ENCODE measurements at places on chromosomes 1 and 21.

- DNase-seq: no peak
Measured at GRCh38 chr1:178093494-178093950, 382 bp upstream of the RASAL2 start.

DNA sequence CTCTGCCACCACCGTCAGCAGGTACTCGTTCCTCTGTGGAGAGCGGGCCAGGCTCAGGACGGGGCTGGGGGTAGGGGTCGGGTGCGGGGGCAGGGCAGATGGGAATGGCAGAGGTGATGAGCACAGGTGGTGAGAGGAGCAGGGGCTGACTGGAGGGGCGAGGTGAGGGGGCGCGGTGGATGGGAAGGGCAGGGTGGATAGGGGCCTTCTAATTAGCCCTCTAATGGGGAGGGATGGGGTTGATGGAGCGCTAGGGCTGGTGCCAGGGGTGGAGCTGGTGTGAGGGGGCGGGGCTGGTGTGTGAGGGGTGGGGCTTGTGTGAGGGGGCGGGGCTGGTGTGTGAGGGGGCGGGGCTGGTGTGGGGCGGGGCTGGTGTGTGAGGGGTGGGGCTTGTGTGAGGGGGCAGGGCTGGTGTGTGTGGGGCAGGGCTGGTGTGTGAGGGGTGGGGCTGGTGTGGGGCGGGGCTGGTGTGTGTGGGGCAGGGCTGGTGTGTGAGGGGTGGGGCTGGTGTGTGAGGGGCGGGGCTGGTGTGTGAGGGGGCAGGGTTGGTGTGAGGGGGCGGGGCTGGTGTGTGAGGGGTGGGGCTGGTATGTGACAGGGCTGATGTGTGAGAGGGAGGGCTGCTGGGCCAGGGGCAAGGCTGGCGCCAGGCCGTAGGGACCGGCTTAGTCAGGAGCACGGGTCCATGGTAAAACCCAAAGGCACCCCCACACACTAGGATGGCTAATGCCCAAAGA, 5.9 kb downstream of the KRTAP10-1 start:
- no peak for DNase-seq

GRCh38 chr1:21573475-21573874, 64.3 kb downstream of the ALPL start:
- DNase-seq: no peak

DNA sequence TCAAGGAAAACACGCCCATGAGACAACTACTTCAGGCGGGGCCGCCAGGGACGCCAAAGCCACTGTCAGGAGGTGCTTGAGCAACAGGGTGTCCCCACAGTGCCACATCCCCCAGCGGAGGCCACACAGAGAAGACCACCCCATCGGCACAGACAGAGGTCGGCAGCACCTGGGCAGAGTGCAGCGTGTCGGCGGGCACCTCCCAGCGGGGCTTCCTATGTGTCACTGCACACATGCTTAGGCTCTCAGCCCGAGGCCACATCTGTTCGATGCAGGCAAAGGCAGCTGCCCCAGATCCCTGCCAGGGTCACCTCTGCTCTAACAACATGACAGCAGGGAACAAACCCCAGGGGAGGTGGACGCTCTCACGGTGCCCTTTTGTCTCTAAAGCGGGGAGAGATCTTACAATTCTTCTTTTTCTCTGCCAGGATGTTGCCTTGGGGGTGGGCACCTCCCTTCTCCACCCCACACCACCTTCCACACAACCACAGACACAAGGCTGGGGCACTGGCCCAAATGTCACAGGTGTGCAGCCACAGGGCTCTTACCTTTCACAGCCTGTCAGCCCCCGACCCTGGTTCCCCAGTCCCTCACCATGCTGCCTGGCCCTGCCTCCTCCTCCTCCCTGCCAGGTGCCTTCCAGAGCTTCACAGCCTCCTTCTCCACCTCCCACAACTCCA, 4.2 kb downstream of the KRTAP10-8 start:
- no peak for DNase-seq

- no peak for DNase-seq
Measured at GRCh38 chr1:207414606-207415108, 39.5 kb upstream of the CR2 start.

DNA sequence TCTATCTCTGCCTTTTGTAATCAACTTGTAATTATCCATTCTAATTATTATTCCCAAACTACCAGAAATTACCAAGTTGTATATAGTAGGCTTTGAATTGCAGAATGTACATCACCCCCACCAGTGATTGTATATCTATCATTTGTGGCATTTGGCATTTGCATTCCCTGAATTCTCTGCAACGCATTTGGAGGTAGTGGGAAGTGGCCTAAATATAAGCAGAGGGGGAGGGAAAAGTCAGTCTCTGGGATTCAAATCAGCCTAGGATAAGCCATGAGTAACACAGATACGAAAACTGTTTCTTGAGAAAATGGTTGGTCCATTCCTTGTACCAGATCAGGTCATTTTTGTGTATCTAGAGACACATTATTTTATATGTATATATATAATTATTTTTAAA, 20.7 kb downstream of the DDX20 start:
- DNase-seq: no peak

- no peak for DNase-seq
Measured at GRCh38 chr1:234527346-234527745, 48.4 kb upstream of the TARBP1 start.

GRCh38 chr1:27076803-27077202, 64.2 kb upstream of the TENT5B start:
- DNase-seq: no peak

GRCh38 chr1:108893141-108893530, 16.4 kb downstream of the GPSM2 start:
- no peak for DNase-seq

GRCh38 chr1:152189657-152190442, 30.8 kb upstream of the RPTN start:
- DNase-seq: peak; percentile 43

- DNase-seq: no peak
Measured at GRCh38 chr1:41731516-41732030, 187.1 kb downstream of the HIVEP3 start.

DNA sequence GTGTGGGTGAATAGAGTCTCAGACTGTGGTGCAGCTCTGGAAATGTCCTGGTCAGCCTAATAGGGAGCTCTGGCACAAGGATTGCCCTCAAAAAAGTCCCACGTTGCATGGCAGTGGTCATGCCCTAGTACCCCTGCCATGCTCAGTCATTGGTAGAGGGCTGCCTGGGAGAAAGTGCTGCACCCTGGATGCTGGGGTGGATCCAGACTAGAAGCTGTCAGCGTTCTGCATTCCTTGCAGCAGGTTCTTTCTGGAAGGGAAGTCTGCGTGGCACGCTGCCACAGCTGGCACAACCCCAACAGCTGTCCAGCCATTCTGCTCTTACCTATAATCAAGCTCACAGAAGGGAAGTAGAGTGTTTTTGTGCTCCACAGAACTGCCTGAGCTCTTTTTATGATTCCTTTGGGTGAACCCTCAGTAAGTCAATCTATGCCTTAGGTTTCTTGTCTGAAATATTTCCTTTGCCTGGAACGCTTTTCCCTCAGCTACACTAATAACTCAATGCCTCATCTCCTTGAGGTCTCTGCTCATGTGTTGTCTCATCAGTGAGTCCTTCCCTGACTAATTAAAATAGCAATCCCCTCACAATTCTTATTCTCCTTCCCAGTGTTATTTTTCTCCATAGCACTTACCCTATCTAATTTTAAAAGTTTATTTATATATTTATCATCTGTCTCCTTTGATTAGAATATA, 61.5 kb upstream of the JAK1 start:
- no peak for DNase-seq

DNA sequence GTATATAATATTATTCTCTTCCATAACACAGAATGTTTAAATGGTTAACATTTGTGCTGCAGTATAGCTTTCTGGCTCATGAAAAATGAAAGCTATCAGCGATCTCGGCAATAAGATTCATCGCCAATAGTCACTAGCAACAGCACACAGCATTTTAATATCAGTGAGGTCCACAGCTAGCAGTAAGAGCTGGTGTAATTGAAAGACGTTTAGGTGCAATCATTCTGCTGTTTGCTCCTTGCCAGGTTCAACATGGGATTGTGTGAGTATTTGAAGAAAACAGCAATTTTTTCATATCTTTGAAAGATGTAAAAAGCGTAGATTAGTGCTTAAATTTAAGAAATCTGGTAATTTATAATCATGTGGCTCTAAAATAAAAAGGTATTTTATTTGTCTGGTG, 20.1 kb downstream of the PRKACB start:
- DNase-seq: no peak

DNA sequence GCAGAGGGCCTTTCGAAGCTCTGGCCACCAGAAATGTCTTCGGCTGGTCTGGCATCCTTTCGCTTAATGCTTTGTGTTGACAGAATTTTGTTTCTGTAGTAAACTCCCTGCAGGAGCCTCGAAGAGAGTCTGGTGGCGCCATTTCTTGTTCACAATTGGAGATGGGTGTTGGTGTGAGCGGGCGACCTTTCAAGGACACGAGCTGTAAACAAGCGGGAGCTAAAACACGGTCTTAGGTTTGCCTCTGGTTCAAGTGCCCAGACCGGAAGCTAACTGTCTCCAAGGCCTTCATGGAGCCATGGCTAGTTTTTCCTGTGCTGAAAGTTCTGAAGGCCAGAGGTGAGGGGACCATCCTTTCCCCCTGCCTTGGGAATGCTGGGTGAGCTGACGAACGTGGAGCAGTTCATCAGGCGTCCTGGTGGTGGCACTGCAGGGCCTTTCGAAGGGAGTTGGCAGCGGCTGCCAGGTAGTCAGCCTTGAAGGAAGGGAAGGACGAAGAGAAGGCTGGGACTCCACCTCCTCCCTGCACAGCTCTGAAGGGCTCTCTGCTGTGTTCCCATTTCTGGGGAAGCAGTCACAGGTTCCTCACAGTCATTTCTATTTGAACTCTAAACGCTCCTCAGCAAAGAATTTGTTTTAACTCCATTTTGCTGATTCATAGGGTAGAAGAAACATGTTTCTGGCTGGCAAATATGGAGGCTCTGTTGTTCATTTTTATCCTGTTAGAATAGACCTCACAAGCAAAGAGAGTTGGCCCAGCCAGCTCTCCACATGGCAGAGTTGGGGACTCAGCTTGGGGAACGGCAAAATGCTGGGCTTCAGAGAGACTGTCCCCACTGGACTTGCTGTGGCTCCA, 35.2 kb downstream of the URB2 start:
- peak; percentile 61 for DNase-seq

DNA sequence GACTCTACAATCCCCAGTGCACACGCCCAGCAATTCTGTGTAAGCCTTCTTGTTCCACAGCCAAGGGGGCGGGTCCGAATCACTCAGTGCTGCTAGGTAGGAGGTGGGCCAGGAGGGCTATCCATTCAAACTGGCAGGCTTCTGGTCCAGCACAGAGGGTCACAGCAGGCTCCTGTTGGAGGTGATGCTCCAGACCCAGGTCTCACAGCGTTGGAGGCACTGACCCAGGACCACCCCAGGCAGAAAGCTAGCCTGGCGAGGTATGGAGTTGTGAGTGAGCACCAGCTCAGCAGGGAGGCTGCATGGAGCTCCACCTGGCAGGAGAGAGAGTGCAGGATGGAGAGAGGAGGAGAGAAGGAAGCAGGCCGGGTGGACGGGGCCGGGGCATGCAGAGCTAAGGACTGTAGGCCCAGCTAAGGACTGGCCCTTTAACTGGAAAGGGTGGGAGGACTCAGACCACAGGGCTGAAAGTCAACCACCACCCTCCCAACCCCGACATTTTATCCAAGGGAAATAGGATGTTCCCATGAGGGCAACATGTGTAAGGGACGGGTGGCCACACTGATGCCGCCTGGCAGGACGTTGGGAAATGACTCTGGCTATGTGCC, 38.7 kb downstream of the GPR161 start:
- DNase-seq: no peak

DNA sequence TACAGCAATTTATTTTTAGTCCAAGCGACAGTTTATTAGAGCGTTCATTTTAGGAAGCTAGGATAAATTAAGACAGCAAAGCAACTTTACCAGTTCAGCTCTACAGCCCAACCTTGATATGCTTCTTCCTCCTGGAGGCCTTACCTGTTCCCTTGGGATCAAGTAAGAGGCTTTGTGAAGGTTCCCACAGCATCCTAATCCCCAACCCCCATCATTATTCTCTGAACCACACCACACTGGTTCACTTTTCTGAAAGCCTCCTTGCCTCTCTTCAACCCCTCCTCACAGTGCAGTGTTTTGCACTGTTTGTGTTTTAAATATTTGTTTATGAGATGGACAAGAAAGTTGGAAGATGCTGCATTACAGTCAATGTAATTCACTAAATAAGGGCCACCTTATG, 126.3 kb upstream of the CXADR start:
- no peak for DNase-seq

- DNase-seq: no peak
Measured at GRCh38 chr1:78292361-78292760, 198.4 kb upstream of the PTGFR start.

DNA sequence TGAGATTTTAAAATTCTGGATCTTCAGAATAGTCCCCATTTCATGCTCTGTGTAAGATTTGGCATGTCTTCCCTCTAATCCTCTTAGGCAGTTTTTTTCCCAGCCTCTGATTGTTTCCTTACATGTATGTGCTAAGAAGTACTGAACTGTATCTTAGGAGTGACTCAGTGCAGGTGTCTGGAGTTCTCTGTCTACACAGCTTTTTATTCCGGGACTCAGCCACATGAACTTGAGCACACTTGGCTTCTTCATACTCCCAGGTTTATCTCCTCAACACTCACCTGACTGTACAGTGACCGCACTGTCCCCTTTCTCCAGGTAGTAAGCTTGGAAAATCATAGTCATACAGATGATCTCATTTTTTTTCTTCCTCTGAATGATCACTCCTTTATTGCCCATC, 50.7 kb downstream of the SYT14 start:
- DNase-seq: no peak

GRCh38 chr1:85609976-85610375, 29.4 kb downstream of the CCN1 start:
- DNase-seq: no peak

DNA sequence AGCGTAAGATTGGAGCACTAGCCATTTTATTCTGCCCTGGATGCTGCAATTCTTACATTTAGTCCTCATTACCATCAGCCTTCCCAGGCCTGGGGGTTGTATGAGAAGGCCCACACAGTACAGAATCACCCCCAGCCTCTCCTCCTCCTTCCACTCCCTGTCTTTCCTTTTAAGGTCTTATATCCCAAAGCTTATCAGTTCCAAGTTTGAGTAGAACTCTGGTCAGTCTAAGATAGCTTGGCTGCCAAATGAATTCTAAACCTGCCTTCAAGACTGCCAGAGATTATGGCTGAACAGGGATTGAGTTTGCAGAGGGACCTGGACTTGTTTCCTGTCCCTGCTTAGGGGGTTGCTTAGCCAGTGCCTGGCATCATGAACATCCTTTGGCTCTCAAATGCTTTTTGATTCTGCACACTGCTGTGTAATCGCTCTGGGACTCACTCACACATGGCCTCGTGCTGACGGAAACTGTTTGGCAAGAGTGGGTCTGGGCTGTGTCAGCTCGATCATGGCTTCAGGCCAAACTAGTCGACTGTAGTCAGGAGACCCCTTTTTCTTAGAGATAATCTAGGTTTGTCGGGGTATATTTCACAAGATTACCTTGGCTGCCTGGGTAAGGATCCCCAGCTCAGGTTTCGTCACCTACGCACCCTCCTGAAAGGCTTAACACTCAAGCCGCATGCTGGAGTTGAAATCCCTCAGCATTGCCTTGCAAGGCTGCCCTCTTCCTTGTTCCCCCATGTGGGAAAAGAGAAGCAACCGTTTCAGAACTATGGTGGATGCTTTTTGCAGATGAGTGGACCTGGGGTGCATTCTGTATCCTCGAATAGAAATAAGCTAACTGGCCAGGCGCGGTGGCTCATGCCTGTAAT, 252.6 kb downstream of the NFIA start:
- no peak for DNase-seq
